ENCODE measurements at places on chromosomes 3 and 15.

DNA sequence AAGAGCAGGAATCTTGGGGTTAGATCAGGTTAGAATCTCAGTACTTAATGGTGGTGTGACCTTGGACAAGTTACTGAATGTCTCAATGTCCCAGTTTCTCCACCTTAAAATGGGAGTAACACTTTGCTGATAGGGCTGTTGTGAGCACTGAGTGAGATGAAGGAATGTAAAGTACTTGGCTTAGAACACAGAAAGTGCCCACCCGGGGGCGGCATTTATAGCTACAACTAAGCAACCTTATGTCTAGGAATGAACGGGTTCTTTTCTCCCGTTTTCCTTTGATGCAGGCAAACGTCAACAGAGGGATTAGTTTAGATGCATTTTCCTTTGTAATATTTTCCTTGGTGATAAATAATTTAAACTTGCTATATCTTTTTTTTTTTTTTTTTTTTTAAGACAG lies 176.6 kb downstream of the USP13 start:
- no peak for DNase-seq

- DNase-seq = no peak
These were observed 19.6 kb downstream of the SRGAP3 start for GRCh38 chr3:9229879-9230278.

- DNase-seq = no peak
These were observed 56.6 kb downstream of the BHLHE40 start for GRCh38 chr3:5035692-5036391.

DNA sequence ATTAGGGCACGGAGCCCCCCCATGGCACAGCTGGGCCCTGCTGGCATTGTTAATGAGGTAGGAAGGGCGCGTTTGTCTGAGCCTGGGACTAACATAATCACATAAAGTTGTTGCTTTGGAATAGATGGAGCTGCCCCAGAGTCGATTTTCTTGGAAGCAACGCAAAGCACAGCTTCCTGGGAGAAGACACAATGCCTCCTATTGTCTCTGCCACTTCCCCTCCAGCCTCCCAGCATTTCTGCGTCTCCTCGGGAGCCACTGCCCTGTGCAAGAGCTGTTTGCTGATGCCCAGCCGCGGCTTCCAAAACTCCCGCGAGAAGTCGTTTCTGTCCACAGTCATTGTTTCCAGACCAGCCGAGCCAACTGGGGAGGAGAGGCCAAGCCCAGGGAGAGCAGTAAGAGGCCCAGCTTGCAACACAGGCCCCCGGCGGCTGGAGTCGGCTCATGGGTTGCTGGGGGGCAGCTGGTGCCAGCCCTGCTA lies 18.1 kb upstream of the ALDH1A3 start:
- DNase-seq = no peak

DNA sequence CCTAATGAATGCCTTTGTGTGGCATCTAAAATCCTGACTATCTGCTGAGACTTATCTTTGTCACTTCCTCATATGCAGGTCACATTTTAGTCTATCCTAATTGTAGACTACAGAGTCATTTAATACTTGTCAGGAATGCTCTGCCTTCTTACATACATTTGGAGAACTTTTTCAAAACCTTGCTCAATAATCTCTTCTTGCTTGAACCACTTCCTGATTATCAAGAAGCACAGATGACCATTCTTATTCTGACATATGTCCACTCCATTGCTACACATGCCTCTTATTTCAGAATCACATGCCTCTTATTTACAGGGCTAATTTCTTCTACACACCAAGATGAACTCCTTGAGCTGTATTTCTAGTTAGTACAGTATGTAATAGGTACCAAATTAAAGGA lies 400.3 kb downstream of the TBC1D5 start:
- no peak for DNase-seq

- DNase-seq = no peak
These were observed 35.8 kb downstream of the IQGAP1 start for GRCh38 chr15:90423801-90424319.
